ENCODE measurements at places on chromosomes 2 and 18. TPM values are rescaled to one million over a fixed set of nuclear protein-coding genes. Genes with fewer than 3 reads are reported as not detected.
A peak's percentile ranks its signal among the peaks of the same experiment; 100 is the strongest.

GRCh38 chr2:169232551-169233154 lies 129.7 kb downstream of the LRP2 start:
- H3K4me3 ChIP-seq, result no peak overlapping the region
- no peaks in the 10 kb centered on the region for H3K27me3 ChIP-seq
- no peak for DNase-seq
- H3K27ac ChIP-seq, result no peak overlapping the region
- H3K36me3 ChIP-seq, result no peaks in the 10 kb centered on the region

GRCh38 chr2:207156451-207157161 lies 9.1 kb downstream of the KLF7 start:
- peaks cover 81% of the 10 kb centered on the region for H3K4me1 ChIP-seq
- no peak overlapping the region for H3K4me3 ChIP-seq

DNA sequence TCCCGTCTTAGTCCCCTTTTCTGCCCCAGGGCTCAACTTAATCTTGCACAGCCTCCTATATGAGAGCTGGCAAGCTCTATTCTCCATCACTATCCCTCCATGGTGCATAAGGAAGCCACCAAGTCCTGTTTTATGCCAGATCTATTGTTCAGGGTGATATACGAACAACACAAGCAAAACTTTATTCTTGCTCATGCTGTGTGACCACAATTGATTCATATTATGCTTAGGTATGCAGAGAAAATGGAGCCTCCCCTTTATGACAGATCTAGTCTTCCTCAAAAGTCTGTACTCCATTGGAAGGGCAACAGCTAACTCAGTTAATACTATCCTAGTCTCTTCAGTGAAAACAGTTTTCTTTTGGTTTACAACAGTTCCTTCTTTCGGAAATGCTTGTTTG lies 94.0 kb upstream of the STON1 start:
- H3K27ac ChIP-seq, result no peak overlapping the region
- peaks cover 6% of the 10 kb centered on the region for H3K4me1 ChIP-seq
- no peaks in the 10 kb centered on the region for H3K27me3 ChIP-seq
- no peaks in the 10 kb centered on the region for H3K36me3 ChIP-seq
- DNase-seq, result no peak

- H3K36me3 ChIP-seq, result no peaks in the 10 kb centered on the region
- DNase-seq, result no peak
- no peak overlapping the region for H3K4me3 ChIP-seq
Observed at GRCh38 chr2:217186668-217187159, 326.9 kb upstream of the TNP1 start.

GRCh38 chr2:66478731-66479316 lies 43.9 kb downstream of the MEIS1 start:
- peaks cover 32% of the 10 kb centered on the region for H3K4me1 ChIP-seq
- no peaks in the 10 kb centered on the region for H3K36me3 ChIP-seq
- no peaks in the 10 kb centered on the region for H3K27me3 ChIP-seq
- DNase-seq, result no peak
- H3K27ac ChIP-seq, result no peak overlapping the region

GRCh38 chr2:106745468-106745867 lies 140.5 kb downstream of the ST6GAL2 start:
- no peak overlapping the region for H3K27ac ChIP-seq
- no peaks in the 10 kb centered on the region for H3K4me1 ChIP-seq
- no peaks in the 10 kb centered on the region for H3K27me3 ChIP-seq
- peak; percentile 12 for DNase-seq
- no peaks in the 10 kb centered on the region for H3K36me3 ChIP-seq

GRCh38 chr2:95353613-95354468 lies 48.7 kb upstream of the FAHD2A start:
- H3K27me3 ChIP-seq, result no peaks in the 10 kb centered on the region
- no peaks in the 10 kb centered on the region for H3K36me3 ChIP-seq
- H3K4me3 ChIP-seq, result no peak overlapping the region
- no peak overlapping the region for H3K27ac ChIP-seq
- no peaks in the 10 kb centered on the region for H3K4me1 ChIP-seq

DNA sequence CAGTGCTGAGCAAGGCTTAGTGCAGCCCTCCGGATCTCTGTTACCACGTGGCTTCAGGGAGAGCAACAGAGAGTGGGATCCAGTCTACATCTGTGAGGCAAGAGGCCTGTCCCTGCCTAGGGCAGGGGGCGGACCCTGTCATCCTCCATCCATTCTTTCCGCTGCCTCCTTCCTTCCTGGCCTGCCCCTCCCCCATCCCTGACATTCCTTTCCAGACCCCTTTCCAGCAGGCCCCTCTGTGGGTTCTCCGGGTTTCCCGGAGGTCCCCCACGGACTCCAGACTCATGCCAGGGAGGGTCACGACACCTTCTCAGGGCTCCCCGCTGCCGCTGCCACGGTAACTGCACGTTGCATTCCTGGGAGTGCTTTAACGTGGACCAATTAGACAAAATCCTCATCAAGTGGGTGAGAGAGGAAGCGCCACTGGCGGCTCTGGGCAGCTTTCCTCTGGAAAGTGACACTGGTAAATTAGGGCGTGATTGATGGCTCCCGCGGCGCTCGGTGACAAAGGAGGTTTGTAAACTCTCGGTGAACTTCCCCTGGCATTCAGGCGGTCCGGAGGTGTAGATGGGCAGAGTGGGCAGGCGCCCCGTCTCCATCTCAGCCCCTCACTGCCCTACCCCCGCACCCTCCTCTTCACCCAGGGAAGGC lies 11.4 kb downstream of the ATOH8 start:
- DNase-seq, result no peak
- H3K27me3 ChIP-seq, result no peaks in the 10 kb centered on the region
- peak overlapping the region; percentile 5 for H3K27ac ChIP-seq
- no peaks in the 10 kb centered on the region for H3K36me3 ChIP-seq

DNA sequence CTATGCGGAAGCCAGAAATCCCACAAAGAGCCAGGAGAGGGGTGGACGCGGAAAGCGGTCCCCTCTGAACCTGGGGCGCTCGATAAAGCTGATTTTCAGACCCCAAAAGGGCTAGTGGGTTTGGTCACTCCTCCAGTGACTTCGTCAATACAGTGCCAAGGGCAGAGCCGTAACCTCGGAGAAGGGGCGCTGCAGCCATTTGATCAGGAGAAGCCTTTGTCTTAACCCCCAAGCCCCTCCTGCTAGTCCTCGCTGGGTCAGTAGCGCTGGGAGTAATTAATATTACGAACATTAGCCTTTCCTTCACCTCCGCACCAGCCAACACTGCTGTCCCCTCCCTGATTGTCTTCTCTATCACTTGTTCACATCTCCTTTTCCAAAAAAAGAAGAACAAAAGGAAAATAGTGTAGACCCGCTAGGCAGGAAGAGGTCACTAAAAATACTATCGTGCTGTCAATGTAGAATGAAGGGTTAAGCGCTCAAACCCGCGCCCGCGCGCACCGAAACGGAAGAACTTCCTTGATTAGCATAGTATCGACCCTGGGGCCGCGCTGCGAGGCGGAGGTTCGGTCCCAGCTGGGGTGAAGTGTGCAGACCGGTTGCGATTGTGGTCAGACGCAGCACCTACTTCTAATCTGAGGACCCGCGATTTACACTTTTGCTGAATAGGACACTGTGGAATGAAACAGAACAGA lies 63.2 kb upstream of the MAPRE2 start:
- H3K4me3 ChIP-seq, result peak overlapping the region; percentile 65
- DNase-seq, result peak; percentile 19
- no peak overlapping the region for H3K27ac ChIP-seq
- peaks cover 29% of the 10 kb centered on the region for H3K4me1 ChIP-seq
- H3K36me3 ChIP-seq, result no peaks in the 10 kb centered on the region

DNA sequence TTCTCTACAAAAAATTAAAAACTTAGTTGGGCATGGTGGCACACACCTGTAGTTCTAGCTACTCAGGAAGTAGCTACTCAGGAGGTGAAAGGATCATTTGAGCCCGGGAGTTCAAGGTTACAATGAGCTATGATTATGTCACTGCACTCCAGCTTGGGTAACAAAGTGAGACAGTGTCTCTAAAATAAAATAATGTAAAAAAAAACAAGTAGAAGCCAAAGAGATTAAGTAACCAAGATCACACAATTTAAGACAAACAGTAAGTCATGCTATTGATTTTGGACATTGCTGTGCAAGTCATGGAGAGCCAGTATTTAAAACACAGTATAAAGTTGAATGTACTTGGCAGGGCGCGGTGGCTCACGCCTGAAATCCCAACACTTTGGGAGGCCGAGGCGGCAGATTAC lies 20.5 kb downstream of the ITSN2 start:
- H3K4me1 ChIP-seq, result peaks cover 53% of the 10 kb centered on the region
- DNase-seq, result no peak
- H3K36me3 ChIP-seq, result no peaks in the 10 kb centered on the region
- no peak overlapping the region for H3K4me3 ChIP-seq

GRCh38 chr18:58770601-58771000 lies 94.1 kb upstream of the ZNF532 start:
- no peaks in the 10 kb centered on the region for H3K27me3 ChIP-seq
- no peaks in the 10 kb centered on the region for H3K36me3 ChIP-seq
- H3K4me3 ChIP-seq, result no peak overlapping the region

DNA sequence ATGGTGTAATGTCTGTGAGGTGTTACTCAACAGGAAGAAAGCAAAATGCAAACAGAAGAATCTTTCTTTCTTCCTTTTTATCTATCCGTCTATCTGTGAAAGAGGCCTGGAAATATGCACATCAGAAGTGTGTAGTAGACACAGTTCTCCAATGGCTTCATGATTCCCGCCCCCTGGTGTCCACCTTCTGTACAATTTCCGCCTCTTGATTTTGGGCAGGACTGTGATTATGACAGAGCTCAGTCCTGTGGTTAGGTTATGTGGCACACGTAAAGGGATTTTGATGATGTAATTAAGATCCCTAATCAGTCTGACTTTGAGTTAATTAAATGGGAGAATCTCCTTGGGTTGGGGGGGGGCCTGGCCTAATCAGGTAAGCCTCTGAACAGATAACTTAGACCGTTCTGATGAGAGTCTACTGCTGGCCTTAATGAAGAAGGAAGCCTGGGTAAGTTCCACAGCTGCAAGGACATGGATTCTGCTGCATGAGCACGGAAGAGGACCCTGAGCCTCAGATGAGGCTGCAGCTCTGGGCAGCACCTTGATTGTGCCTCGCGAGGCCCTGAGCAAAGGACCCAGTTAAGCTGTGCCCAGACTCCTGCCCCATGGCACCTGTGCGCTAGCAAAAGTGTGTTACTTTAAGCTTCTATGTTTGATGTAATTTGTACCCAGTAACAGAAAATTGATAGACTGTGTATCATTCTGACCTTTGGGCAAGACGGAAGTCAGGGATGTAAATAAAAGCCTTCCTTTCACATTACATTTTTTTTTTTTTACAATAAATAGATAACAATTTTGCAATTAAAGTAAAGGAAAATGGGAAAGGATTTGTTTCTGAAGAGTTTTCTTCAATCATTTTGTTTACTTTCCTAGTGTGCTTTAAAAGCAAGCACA lies 11.3 kb upstream of the KCNF1 start:
- no peaks in the 10 kb centered on the region for H3K4me1 ChIP-seq
- H3K36me3 ChIP-seq, result no peaks in the 10 kb centered on the region
- H3K4me3 ChIP-seq, result no peak overlapping the region
- no peak for DNase-seq
- no peak overlapping the region for H3K27ac ChIP-seq
- H3K27me3 ChIP-seq, result no peaks in the 10 kb centered on the region

DNA sequence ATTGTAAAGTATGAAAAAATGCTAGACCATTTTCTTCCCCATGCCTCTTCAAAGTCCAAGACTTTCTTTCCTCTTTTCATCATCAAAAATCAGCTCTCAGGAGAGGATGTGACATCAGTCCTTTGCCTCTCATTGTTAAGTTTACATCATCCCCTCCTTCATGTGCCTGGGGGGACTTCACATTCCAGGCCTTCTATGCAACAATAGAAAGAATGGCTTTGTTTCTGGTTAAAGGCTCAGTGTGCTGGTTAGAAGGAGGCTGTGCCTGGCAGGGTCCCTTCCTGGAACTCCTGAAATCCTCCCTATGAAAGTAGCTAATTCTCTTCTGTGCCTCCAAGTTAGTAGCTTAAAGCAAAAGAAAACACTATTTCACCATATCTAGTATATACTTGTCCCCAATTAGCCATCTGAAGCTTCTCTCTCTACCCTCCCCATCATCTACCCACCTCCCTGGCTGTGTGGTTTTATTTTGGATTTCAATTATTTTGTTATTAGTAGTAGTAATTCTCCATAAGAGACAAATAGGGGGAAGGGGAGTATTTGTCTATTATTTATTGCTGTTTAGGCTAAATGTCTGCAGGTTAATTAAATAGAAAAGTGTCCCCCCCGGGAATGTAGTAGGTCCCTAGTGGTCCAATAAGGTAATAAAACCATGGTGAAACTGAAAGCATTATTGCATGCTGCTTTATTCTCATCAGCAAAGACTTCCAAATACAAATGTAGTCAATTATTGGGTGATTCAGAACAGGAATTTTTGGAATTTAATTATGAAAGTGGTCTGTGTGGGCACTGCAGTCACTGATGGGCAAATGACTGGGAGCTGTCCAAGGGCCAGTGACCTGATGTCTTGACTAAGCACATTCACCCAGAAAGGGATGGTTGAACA lies 69.0 kb downstream of the CPO start:
- DNase-seq, result no peak
- H3K4me1 ChIP-seq, result no peaks in the 10 kb centered on the region
- no peaks in the 10 kb centered on the region for H3K36me3 ChIP-seq

DNA sequence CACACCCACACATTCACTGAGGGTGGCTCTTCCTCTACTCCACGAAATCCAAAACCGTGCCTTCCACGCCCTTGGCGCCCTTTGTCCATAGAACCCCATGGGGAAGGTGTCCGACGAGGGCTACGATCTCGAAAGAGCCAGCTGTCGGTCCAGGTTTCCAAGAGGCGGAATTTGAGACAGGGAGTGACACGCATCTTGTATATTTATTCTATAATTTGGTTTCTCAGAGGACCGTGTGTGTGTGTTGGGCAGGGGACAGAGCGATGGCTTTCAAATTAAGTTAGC lies 726 bp downstream of the C2orf69 start:
- DNase-seq, result no peak
- no peaks in the 10 kb centered on the region for H3K27me3 ChIP-seq
- H3K36me3 ChIP-seq, result no peaks in the 10 kb centered on the region
- H3K27ac ChIP-seq, result peak overlapping the region; percentile 55
- peak overlapping the region; percentile 94 for H3K4me3 ChIP-seq

DNA sequence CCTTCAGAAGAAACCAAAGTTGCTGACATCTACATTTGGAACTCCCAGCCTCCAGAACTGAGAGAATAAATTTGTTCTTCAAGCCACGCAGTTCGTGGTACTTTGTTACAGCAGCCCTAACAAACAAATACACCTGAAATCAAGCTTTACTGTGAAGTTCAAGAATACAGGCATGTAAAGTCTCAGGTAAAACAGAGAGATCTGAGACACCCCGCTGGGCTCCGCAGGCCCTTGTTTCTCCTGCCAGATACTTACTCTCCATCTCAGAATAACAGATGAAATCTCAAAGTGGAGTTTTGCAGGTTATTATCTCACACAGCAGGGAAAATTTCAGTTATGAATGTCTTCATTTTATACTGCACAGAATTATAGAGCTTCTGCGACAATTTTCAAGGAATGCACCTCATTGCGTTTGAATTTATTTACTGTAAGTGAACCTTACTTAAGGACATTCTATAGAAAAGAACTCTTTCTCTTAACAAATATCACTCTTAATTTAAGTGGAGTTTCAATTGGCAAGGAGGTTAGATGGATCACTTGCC lies 492.4 kb upstream of the LRATD1 start:
- no peak overlapping the region for H3K4me3 ChIP-seq
- no peaks in the 10 kb centered on the region for H3K4me1 ChIP-seq
- DNase-seq, result no peak
- H3K36me3 ChIP-seq, result no peaks in the 10 kb centered on the region
- no peak overlapping the region for H3K27ac ChIP-seq
- H3K27me3 ChIP-seq, result no peaks in the 10 kb centered on the region

Gene CFAP221
- 0.59 TPM for total RNA-seq

Gene ALLC
- not detected for total RNA-seq

Gene FOXI3
- 0.08 TPM for total RNA-seq

Gene UGT1A9
- total RNA-seq, result not detected

Gene TMEM87B
- total RNA-seq, result 4.4 TPM

Gene ESPNL
- total RNA-seq, result 1.7 TPM

Gene RAPGEF4
- total RNA-seq, result 8.9 TPM

Gene MROH2A
- not detected for total RNA-seq

Gene SRD5A2
- total RNA-seq, result not detected

Gene CXCR4
- total RNA-seq, result 3.2 TPM

Data from heart right ventricle (tissue), 16 donors.